ENCODE measurements at places on chromosomes 3 and 15. TPM values are rescaled to one million over a fixed set of nuclear protein-coding genes. Genes with fewer than 3 reads are reported as not detected.

The PLAAT1 gene
- 35.4 TPM for total RNA-seq

The NR2E3 gene
- 0.09 TPM for total RNA-seq

The ADAMTS17 gene
- 5.5 TPM for total RNA-seq

The VPS8 gene
- 45.3 TPM for total RNA-seq

The TRH gene
- total RNA-seq: 111 TPM

The PLA2G4E gene
- 0.06 TPM for total RNA-seq

The ACTC1 gene
- 2,394 TPM for total RNA-seq

The CCR1 gene
- not detected for total RNA-seq

DNA sequence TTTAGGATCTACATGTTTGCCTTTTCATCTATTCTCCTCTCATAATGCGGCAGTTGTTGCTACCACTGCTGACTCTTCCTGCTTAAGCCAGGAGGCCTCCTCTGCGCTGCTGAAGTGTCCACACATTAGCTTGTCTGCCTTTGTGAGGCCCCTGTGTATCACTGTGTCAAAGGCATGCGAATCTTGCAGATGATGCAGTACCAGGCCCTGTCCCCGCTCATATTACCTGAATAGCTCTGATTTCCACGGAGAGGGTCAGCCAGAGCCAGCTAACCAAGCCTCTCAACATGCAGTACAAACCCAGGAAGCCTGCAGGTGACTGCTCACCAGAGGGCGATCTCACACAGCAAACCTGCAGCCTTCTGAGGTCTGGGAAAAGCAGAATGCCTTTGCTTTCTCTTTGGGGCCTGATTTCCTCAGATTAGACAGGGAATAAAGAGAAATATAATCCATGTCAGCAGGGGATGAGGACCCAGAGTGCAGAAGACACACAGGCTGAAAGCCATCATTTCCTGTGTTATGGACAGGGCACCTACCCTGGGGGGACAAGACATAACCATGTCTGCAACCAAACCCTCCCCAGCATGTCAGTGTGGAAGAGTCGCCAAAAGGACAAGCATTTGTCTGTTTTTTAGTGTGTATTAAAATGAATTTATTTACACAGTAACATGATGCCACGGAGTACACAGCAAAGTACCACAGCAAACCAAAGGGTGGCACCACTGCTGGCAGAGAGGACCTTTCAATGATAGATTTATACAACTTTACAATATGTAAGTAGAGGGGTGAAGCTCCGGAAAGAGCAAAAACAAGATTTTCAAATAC is 36.8 kb upstream of the TSPAN3 start:
- DNase-seq: peak; percentile 75
- H3K4me1 ChIP-seq: peaks cover 6% of the 10 kb centered on the region
- H3K4me3 ChIP-seq: no peak overlapping the region
- peak overlapping the region; percentile 55 for H3K27ac ChIP-seq
- no peaks in the 10 kb centered on the region for H3K27me3 ChIP-seq

- no peaks in the 10 kb centered on the region for H3K27me3 ChIP-seq
- no peak for DNase-seq
- H3K36me3 ChIP-seq: no peaks in the 10 kb centered on the region
- peaks cover 16% of the 10 kb centered on the region for H3K4me1 ChIP-seq
Measured at GRCh38 chr3:77720460-77720971, 680.6 kb downstream of the ROBO2 start.

DNA sequence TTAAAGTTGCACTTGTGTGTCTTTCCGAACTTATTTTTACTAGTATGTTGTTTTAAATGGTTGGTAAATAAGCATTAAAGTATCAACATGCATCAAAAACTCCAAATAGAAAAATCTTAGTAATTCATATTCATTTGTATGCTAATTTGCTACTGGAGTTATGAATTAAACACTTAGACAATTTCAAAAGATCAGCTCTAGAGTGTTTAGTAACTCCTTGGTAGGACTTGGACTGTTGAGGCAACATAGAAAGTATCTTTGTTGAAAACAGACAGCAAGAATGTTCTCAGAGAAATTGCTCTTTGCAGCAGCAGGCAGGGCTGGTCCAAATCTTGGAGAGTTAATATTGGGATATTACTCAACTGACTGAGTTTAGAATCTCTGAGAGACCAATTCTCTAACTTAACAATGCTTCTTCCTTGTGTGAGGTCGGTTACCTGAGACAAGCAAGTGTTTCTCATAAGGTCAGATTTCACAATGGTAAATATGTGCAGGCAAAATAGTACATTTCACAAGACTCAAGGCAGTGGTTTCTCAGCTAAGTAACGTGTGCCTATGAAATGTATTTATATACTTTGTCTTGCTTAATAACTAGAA is 147.8 kb upstream of the IL12A start:
- H3K27ac ChIP-seq: peak overlapping the region; percentile 17
- H3K36me3 ChIP-seq: no peaks in the 10 kb centered on the region
- no peaks in the 10 kb centered on the region for H3K27me3 ChIP-seq
- H3K4me3 ChIP-seq: peak overlapping the region; percentile 39
- H3K4me1 ChIP-seq: peaks cover 27% of the 10 kb centered on the region

GRCh38 chr3:18630295-18630694 is 205.2 kb upstream of the SATB1 start:
- no peak overlapping the region for H3K4me3 ChIP-seq
- H3K36me3 ChIP-seq: no peaks in the 10 kb centered on the region

DNA sequence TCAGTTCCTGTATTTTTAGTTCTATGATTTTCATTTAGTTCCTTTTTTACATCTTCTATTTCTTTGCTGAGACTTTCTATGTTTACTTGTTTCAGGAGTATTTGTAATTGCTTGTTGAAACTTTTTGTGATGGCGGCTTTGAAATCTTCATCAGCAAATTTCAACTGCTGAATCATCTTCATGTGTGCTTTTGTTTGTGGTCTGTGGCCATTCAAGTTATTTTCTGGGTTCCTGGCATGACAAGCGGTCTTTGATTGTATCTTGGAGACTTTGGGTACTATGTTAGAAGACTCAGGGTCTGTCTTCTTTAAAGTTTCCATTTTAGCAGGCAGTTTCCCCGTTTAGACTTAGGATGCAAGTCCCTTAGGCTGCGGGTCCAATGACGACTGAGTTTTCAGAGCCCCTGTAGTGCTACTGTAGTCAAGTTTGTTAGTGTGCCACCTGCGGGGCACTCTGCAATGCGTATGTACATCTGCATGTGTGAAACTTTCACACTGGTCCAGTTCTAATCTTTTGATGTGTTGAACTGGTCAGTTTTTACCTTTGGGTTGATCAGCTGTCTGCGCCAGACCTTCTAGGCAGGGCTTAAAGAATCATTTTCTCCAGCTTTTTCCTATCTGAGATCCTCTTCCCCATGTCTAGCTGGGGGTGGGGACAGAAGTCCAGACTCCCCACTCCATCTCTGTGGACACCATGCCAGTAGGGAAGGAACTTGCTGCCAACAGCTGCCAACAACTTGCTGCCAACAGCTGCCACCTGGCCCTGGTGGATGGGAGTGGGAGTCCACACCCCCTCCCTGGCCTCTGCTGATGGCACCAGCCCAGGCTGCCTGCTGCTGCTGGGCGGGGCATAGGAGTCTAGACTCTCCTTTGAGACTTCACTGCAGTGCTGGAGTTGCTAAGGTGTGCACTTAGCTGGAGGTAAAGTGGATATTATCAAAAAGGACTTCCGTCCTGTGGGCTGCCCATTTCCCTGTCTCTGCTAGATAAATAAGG is 190.9 kb downstream of the TJP1 start:
- no peaks in the 10 kb centered on the region for H3K27me3 ChIP-seq
- H3K4me3 ChIP-seq: no peak overlapping the region

DNA sequence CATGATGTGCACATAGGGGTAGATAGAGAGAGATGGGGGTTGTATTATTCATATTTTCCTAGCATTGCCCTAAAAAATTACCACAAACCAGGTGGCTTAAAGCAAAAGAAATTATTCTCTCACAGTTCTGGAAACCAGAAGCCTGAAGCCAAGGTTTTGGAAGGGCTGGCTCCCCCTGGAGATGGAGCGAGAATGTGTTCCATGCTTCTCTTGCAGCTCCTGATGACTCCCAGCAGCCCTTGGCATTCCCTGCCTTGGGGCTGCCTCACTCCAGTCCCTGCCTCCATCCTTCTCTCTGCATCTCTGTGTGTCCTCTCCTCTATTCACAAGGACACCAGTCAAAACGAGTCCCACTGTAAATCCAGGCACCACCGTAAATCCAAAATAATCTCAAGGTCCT is 91.5 kb upstream of the FAM174B start:
- no peak overlapping the region for H3K4me3 ChIP-seq
- no peaks in the 10 kb centered on the region for H3K4me1 ChIP-seq
- no peak for DNase-seq
- no peak overlapping the region for H3K27ac ChIP-seq
- H3K36me3 ChIP-seq: no peaks in the 10 kb centered on the region

DNA sequence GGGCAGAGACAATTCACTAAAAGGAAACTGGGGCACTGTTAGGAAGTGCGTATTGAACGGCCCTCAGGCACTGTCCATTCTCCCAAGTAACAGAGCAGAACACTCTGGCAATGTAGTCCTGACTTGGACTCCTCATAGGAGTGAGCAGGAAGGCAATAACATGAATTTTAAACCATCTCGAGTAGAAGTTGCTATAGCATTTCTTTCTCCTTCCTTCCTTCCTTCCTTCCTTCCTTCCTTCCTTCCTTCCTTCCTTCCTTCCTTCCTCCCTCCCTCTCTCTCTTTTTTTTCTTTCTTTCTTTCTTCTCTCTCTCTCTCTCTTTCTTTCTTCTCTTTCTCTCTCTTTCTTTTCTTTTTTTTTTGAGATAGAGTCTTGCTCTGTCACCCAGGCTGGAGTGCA is 46.4 kb upstream of the TRA2B start:
- no peak for DNase-seq
- no peak overlapping the region for H3K27ac ChIP-seq
- no peaks in the 10 kb centered on the region for H3K4me1 ChIP-seq
- H3K27me3 ChIP-seq: peaks cover 9% of the 10 kb centered on the region
- H3K36me3 ChIP-seq: no peaks in the 10 kb centered on the region

DNA sequence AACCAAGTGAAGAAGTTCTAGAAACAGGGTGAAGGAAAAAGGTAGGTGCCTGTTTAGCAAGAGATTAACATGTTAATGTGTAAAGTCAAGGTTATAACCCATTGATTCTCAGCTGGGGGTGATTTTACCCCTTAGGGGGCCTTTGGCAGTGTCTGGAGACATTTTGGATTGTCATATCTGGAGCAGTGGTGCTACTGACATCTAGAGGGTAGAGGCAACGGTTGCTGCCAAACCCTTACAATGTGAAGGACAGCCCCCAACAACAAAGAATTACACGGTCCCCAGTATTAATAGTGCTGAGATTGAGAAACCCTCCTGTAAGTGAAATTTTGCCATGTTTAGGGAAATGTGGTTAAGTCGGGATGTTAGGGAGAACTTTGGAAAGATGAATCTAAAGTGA is 74.7 kb downstream of the CRYBG3 start:
- peaks cover 9% of the 10 kb centered on the region for H3K36me3 ChIP-seq
- no peak for DNase-seq
- H3K4me3 ChIP-seq: no peak overlapping the region
- no peaks in the 10 kb centered on the region for H3K4me1 ChIP-seq
- H3K27me3 ChIP-seq: no peaks in the 10 kb centered on the region

- DNase-seq: no peak
- H3K4me1 ChIP-seq: no peaks in the 10 kb centered on the region
- H3K4me3 ChIP-seq: no peak overlapping the region
- no peaks in the 10 kb centered on the region for H3K36me3 ChIP-seq
- no peak overlapping the region for H3K27ac ChIP-seq
Measured at GRCh38 chr3:157551961-157552360, 48.7 kb upstream of the VEPH1 start.

- H3K36me3 ChIP-seq: no peaks in the 10 kb centered on the region
- no peaks in the 10 kb centered on the region for H3K4me1 ChIP-seq
- DNase-seq: peak; percentile 76
- H3K27me3 ChIP-seq: no peaks in the 10 kb centered on the region
- H3K4me3 ChIP-seq: no peak overlapping the region
Measured at GRCh38 chr3:157204431-157204830, 44.5 kb upstream of the CCNL1 start.

GRCh38 chr3:54877730-54878129 is 50.1 kb downstream of the LRTM1 start:
- H3K4me3 ChIP-seq: no peak overlapping the region
- peaks cover 35% of the 10 kb centered on the region for H3K4me1 ChIP-seq
- H3K27me3 ChIP-seq: no peaks in the 10 kb centered on the region

DNA sequence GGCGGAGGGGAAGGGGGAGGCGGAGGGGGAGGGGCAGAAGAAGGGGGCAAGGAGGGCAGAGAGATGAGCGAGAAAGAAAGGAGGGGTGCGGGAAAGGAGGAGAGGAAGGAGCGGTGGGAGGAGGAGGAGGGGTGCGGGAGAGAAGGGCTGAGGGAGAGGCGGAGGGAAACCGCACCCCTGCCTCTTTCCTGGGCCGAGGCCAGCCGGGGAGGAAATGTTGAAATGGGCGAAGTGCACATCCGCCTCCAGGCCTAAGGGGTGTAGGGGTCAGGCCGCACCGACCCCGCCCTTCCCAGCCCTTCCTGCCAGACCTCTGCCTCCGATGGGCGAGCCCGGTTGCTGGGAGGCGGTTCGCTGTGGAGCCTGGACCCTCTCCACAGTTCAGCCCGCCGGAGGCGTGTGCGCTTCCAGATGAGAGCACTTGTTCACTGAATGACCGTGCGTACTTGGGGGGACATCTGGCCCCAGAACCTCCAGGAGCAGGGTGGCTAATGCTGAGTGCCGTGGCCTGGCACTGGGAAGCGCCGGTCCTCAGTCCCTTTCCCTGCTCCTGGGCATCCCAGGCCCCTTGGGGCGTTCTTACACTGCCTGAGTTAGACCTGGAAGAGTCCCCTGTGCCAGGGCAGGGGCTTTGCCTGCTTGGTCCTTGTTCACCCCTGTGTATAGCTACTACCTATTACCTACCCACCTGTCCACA is 110.3 kb upstream of the KLF13 start:
- peaks cover 5% of the 10 kb centered on the region for H3K4me1 ChIP-seq
- peak overlapping the region; percentile 38 for H3K4me3 ChIP-seq
- peak; percentile 47 for DNase-seq
- no peaks in the 10 kb centered on the region for H3K36me3 ChIP-seq
- no peaks in the 10 kb centered on the region for H3K27me3 ChIP-seq

DNA sequence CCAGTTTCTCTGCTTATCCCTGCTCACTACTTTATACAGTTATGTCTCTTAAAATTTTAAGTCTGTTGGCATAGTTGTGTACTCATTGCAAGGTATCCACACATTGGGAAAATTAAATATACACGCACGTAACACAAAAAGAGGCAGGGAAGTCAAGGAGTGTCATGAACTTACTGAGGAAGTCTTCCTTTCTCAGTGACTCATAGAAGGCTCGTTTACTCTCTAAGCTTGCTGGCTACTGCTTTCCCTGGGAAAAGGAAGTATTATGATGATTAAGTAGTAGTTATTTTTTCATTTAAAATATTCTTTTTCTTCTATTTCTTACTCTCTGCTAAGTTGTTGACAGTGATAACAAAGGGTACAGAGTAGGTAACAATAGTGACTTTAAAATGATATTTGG is 287.3 kb downstream of the UBE2E2 start:
- no peak overlapping the region for H3K27ac ChIP-seq
- peak; percentile 59 for DNase-seq
- no peak overlapping the region for H3K4me3 ChIP-seq
- no peaks in the 10 kb centered on the region for H3K36me3 ChIP-seq
- peaks cover 35% of the 10 kb centered on the region for H3K4me1 ChIP-seq
- H3K27me3 ChIP-seq: no peaks in the 10 kb centered on the region
